ENCODE measurements at places on chromosomes 11 and 22. TPM values are rescaled to one million over a fixed set of nuclear protein-coding genes. Genes with fewer than 3 reads are reported as not detected.
A peak's percentile ranks its signal among the peaks of the same experiment; 100 is the strongest.

MMP11 gene
- total RNA-seq: 0.45 TPM

OR52E8 gene
- total RNA-seq: not detected

LGALS12 gene
- total RNA-seq: not detected

CLTCL1 gene
- 0.86 TPM for total RNA-seq

TMEM126A gene
- 56.4 TPM for total RNA-seq

DNA sequence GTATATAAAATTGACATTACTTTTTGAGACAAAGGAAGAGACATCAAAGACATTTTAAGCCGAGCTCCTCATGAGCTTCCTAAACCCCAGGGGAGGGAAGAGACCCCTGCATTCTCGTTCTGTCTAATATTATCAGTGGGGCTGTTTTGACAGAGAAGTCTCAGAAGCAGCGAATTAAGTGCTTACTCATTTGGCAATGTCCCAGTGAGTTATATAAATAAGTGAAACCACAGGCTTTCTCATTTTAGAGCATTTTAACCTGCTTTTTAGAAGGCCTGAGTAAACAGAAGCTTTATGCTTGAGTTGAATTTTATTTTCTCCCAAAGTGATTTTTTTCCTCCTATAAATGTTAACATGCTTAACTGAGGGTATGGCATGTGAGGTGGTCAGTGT lies 23.2 kb upstream of the C1QTNF4 start:
- ATAC-seq: no peak

DNA sequence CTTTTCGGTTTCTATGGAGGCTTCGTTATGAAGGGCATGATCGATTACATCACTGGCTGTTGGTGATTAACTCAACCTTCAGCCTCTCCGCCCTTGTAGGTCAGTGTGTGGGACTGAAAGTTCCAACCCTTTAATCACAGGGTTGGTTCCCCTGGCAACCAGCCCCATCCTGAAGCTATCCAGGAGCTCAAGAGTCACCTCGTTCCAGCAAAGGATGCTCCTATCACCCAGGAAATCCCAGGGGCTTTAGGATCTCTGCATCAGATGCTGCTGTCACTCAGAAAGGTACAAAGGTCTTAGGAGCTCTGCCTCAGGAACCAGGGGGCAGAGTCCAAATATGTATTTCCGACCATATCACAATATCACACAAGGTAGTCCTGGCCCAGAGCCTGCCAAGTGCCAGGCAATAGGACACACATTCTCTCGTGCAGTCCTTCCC lies 123.5 kb upstream of the PARVA start:
- ATAC-seq: no peak

DNA sequence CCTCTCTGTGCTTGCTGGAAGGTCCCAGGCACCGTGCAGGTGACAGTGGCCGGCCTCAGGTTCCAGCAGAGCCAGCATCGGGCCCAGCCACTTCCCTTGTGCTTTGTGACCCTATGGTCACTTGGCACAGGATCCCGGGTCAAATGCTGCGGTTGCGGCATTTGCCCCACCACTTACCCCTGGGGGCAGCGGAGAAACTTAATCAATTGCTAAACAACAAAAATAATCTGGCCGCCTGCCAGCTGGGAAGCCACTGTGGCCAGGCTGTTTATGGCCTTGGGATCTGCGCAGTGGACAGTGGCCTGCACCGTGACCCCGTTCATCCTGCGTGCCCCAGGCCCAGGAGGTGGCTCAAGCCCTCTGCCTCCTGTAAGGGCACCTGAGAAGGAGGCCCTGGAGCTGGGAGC lies 65.0 kb downstream of the LRP5 start:
- no peak for ATAC-seq

DNA sequence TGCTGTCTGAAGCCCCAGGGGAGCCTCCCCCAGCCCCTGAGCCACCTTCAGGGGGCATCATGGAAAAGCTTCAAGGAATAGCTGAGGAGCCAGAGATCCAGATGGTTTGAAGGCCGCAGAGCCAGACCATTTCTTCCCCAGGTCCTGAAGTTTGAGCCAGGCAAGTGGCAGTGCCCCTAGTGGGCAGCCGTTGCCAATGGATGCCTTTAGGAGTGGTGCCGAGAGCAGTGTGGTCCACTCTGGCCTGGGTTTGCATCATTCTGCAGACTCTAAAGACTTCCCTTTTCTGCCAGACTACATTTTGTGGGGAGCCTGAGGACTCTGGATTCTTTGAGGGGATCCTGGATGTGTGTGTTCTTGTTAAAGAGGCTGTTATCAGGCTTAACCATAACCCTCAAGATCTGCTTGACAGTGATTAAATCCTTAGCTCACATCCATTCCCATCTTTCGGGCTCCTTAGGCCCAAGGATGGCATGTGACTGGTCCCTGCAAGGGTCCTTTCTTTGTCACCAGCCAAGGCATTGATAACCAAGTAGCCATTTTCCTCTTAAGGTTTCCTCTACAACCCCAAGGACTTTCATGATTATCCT lies 13.1 kb downstream of the HINFP start:
- no peak for ATAC-seq

GRCh38 chr22:24230911-24231656 lies 13.8 kb downstream of the GGT5 start:
- ATAC-seq: peak; percentile 77

GRCh38 chr11:914747-915501 lies 4.3 kb upstream of the CHID1 start:
- ATAC-seq: no peak

DNA sequence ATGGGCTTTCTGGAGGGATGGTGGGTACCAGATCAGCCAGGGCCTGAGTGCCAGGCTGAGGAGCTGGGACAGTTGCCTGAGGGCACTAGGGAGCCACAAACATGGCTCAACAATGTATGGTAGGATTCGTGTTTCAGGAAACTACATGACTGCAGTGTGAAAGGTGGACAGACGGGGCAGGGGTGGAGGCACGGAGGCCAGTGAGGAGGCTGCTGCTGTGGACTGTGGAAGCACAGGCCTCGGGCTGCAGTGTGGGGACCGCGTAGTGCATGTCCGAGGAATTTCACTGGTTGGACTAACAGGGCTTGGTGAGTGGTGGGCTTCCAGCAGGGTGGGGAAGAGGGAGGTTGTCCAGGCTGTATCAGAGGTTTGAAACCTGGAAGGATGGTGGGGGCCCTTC lies 7.8 kb downstream of the P2RY2 start:
- no peak for ATAC-seq

- ATAC-seq: no peak
Observed at GRCh38 chr22:31575190-31575589, 78.9 kb downstream of the SFI1 start.

DNA sequence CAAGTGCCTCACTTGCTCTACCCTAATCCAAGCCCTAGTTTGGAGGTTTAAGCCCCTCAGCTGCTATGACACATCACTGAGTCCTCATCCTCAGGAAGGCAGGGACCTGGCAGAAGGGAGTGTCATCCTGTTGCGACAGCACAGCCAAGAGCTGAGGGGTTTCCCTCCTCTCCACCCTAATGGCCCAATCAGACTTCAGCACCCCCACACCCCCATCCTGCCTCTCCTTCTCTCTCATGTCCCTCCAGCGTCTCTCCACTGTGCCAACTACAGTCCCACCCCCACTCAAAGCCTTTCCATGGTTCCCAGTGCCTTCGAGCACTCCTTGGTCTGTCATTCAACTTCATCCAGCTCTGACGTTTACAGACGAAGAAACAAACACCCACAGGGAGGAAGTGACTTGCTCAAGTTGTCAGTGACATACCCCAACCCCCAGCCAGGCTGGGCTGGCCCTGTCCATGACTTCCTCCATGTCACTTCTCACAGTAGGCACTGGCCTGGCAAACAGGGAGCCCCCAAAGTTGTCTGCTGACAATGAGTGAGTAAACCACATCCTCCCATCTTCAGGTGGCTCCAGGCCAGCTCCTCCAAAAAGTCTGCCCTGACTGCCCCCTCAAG lies 15.6 kb downstream of the ARAP1 start:
- ATAC-seq: peak; percentile 93

DNA sequence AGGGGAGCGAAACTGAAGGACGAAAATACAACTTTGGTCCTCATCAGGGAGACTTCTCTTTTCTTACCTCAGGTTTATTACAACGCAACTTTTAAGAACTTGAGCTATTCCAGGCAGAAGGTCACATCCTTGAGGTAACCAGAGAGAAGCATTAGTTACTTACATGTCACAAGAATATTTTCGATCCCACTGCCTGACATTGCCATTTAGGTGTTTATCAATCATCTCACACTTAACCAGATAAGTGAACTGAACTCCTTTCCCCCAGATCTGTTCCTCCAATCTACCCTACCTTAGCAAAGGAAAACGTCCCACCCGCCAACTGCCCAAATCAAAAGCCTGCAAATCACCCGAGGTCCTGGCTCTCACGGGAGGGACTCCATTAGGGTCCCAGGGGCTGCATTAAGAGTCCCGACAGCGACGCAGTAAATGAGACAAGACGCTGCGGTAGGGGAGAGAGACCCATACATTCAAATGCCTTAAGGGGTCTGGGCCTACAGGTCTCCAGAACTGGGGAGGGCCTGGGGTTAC lies 734 bp downstream of the ZNF280B start:
- no peak for ATAC-seq

Measured in activated T-helper 17 cell treated with anti-CD3 and anti-CD28 coated beads, Interleukin-2, amount 50 U/mL, for 72 hours (primary cell).